ENCODE measurements at places on chromosomes 5 and 9.
A peak's percentile ranks its signal among the peaks of the same experiment; 100 is the strongest.

- no peak for DNase-seq
Observed at GRCh38 chr9:13805546-13805945, 508.4 kb downstream of the NFIB start.

GRCh38 chr9:88934876-88935535 is 56.3 kb upstream of the S1PR3 start:
- no peak for DNase-seq

- no peak for DNase-seq
Observed at GRCh38 chr9:94903961-94904421, 177.5 kb downstream of the AOPEP start.

DNA sequence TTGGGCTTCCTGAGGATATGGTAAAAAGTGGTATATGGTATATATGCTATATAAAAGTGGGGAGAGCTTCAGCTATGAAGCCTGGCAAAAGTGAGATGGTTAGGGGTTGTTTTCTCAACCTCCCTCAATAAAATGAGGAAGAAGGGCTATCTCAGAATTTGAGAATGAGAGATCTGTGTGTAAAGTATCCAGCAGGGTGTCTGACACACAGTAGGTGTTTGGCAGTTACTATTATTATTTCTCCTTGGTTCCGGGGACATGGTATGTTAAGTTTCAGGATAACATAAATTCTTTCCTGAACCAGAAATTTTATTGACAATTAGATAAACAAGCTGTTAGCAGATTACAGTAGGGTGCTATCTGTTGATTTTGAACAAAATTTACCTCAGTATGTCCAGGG is 94.1 kb downstream of the DENND1A start:
- no peak for DNase-seq

DNA sequence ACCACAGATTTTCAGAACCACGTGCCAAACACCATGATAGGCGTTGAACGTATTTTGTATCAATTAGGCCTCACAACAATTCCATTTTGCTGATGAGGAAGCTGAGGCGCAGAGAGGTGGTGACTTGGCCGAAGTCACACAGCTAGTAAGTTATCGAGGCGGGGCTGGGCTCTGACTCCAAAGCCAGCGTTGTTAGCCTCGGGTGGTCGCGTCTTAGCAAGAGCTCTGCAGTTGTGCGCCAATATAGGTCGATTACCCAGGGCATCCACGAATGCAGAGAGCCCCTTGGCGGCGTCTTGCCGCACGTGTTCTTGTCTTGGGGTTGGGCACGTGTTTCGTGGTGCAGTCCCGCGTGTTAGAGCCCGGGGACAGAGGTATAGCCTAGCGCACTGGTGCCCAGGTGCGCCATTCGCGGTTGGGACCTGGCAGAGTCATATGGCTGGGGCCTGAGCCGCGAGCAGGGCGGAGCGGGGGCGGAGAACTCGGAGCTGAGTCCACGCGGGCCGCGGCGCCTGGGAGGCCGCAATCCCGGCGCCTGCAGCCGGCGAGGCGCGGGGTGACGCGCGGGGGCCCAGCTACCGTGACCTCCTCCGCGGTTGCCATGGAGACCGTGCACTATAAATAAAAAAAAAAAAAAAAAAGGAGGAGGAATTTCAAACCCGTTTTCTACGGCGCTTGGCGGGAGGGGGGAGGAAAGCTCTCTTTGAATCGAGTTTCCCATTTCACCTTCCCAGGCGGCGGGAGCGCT is 62.3 kb downstream of the CXXC5 start:
- DNase-seq: peak; percentile 88

DNA sequence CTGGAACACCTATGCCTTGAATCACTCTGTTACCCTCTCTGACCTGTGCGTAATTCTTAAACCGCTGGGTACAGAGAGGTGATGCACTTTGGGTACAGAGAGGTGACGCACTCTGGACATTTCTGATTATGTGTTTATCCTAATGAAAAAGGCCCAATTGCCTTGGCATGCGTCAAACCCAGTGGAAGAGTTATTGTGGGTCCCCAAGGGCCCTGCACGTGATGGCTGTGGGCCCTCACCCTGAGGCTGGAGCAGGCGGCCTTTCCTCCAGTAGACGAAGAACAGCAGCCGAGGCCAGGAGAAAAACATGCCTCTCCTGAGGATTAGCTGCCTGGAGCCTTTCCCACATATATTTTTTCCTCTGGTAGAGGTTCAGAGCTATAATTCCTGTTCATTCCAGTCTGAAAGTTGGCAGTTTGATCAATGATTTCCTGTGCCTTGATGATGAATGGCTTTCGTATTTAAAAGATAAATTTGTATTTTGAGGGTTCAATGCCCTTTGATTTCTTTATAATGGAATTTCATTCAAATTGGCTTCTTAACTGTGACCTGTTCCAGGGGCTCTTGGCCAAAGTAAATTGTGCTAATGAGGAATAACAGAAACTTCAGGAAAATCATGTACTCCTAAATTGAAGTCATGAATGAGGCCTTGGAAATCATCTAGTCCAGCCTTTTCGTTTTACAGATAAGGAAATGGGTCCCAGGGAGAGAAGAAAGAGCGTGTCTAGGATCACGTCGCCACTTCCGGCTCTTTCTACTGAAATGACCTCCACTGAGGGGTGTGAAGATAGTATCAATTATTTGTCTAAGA is 22.8 kb downstream of the ACER2 start:
- no peak for DNase-seq

- DNase-seq: no peak
Observed at GRCh38 chr9:85276741-85277140, 465.0 kb downstream of the AGTPBP1 start.

DNA sequence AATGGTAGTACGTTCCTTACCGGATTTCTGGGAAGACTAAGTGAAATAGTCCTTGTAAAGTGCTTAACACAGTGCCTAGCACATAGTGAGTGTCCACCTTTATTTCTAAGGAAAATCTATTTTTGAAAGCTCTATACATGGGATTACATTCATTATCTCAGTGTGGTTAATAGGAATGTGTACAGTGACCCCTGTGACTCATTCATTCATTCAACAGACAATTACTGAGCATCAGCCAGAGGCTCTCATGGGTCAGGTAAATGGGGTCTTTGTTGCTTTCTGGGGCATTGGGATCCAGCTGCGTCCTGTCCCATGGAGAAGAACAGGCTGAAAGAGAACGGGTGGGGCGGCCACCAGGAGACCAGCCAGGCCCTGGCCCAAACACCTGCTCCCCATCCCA is 226.2 kb upstream of the TBC1D2 start:
- DNase-seq: no peak

- no peak for DNase-seq
Observed at GRCh38 chr9:24793787-24794186, 248.1 kb upstream of the IZUMO3 start.

- DNase-seq: no peak
Observed at GRCh38 chr5:77168161-77168878, 42.2 kb upstream of the PDE8B start.

- no peak for DNase-seq
Observed at GRCh38 chr5:107306594-107306993, 364.1 kb downstream of the EFNA5 start.
